Activated CD4-positive, alpha-beta T cell treated with anti-CD3 and anti-CD28 coated beads, Interleukin-2, amount 50 U/mL, for 1 hour (primary cell): ENCODE measurements at places on chromosomes 13 and 19.

- no peak for DNase-seq
These were observed 33.2 kb downstream of the KDM4B start for GRCh38 chr19:5002143-5002542.

GRCh38 chr19:35229601-35230000 lies 1.1 kb upstream of the FAM187B start:
- DNase-seq: no peak

- DNase-seq: no peak
These were observed 1077.6 kb downstream of the DIAPH3 start for GRCh38 chr13:59086147-59086546.

DNA sequence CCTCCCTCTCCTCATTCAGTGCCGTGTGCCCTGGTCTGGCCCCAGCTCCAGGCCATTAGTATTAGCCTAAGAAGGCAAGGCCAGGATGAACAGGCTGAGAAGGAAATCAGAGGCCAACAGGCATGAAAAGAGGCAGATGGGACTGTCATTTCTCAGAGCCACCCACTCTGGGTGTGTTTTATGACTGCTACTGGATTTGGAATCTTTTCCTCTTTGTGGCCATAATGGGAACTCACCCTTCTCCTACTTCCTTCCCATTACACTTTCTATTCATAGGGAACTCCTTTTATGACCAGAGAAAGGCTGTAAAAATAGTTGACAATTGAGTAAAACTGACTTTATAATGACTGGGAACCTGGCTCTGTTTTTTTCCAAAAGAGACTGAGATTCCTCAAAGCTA lies 17.7 kb downstream of the CEACAM8 start:
- DNase-seq: no peak

- DNase-seq: no peak
These were observed 4.4 kb upstream of the TMEM86B start for GRCh38 chr19:55232986-55233385.

- DNase-seq: no peak
These were observed 1.2 kb downstream of the GJB2 start for GRCh38 chr13:20191311-20192157.

DNA sequence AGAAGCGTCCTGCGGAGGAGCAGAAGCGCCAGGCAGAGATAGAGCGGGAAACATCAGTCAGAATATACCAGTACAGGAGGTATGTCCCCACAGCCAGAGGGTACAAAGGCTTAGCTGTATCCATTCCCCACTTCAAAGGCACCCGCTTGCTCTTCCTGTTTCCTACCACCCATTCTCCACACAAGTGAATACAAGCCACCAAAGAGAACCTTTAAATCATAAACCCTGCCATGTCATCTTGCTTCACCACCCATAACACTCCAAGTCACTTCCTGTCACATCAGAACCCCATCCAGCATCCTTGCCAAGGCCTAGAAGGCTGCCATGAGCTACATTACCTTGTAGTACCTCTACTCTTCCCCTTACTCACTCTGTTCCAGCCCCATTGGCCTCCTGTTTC lies 205.8 kb downstream of the LMO7 start:
- no peak for DNase-seq

DNA sequence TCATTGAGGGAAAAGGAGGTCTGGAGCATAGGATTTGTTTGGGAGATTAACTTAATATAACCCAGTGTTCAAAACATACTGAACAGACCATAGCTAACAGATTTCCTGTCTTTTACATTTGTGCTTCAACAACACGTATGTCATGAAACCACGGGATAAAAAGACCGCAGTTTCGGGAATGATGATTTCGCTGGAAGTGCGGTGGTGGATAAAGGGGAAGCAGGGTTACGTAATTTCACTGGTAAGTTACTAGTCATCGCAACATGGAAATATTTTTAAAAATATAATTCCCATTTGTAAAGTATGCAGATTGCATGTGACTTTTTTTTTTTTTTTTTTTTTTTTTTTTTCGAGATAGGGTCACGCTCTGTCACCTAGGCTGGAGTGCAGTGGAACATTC lies 237.4 kb downstream of the LMO7 start:
- DNase-seq: no peak

DNA sequence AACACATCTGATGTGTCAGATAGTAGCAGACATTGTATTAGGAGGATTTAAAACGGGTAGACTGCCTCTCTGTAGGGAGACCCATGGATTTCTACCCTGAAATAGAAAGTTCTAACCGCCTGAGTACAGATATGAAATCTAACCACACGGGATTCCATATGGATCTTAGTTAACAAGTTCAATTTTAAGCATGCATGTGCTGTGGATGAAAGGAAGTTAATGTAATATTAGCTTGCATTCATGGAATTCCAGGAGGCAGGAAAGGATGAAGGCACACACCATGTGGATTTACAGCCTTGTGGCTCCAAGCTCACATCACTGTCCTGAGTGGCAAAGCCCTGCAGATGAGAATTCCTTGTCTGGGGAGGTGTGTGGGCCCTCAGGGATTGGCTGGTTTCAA lies 120.6 kb upstream of the IRS2 start:
- no peak for DNase-seq
